ENCODE measurements at places on chromosomes 12 and 14.
A peak's percentile ranks its signal among the peaks of the same experiment; 100 is the strongest.

- DNase-seq: no peak
These were observed 147.8 kb downstream of the GCH1 start for GRCh38 chr14:54754623-54755386.

- no peak for DNase-seq
These were observed 58.4 kb downstream of the PTPN21 start for GRCh38 chr14:88496414-88496813.

DNA sequence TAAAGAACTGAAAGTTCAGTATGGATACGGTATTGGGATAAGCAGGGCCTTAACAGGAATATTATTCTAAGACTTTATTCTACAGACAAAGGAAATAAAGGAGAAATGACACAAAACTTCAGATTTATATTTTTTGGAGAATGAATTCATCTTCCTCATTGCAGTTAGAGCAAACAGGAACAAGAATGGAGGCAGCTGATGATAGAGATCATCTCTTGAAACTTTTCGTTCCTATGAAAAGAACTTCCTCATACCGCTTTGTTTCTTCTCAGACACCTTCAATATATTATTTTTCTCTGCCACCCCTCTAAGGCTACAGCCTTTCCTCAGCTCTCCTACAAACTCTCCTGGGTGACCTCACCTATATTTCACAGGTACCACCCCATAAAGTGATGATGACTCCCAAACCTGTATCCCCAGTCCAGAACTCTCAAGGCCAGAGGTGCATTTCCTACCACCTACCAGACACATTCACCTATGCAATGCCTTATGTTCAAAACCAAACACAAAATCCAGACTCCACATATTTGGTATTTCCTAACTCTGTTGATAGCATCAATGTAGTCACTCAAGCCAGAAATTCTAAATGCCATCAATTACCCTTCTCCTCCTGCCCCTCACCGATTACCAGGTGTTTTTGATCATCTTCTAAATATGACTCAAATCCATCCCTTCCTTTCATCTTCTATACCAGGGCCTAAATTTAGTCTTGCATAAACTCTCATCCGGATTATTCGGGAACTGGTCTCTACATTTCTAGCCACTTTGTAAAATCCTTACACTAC is 7.4 kb downstream of the MAP4K5 start:
- no peak for DNase-seq

DNA sequence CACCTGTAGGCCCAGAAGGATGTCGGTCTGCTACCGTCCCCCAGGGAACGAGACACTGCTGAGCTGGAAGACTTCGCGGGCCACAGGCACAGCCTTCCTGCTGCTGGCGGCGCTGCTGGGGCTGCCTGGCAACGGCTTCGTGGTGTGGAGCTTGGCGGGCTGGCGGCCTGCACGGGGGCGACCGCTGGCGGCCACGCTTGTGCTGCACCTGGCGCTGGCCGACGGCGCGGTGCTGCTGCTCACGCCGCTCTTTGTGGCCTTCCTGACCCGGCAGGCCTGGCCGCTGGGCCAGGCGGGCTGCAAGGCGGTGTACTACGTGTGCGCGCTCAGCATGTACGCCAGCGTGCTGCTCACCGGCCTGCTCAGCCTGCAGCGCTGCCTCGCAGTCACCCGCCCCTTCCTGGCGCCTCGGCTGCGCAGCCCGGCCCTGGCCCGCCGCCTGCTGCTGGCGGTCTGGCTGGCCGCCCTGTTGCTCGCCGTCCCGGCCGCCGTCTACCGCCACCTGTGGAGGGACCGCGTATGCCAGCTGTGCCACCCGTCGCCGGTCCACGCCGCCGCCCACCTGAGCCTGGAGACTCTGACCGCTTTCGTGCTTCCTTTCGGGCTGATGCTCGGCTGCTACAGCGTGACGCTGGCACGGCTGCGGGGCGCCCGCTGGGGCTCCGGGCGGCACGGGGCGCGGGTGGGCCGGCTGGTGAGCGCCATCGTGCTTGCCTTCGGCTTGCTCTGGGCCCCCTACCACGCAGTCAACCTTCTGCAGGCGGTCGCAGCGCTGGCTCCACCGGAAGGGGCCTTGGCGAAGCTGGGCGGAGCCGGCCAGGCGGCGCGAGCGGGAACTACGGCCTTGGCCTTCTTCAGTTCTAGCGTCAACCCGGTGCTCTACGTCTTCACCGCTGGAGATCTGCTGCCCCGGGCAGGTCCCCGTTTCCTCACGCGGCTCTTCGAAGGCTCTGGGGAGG is at the start of gene LTB4R:
Gene LTB4R, plus strand, starts transcription at position 857 of the 959 bp plus-strand sequence. CDS start 4,150 bp downstream, outside the sequence.
- DNase-seq: peak; percentile 79

DNA sequence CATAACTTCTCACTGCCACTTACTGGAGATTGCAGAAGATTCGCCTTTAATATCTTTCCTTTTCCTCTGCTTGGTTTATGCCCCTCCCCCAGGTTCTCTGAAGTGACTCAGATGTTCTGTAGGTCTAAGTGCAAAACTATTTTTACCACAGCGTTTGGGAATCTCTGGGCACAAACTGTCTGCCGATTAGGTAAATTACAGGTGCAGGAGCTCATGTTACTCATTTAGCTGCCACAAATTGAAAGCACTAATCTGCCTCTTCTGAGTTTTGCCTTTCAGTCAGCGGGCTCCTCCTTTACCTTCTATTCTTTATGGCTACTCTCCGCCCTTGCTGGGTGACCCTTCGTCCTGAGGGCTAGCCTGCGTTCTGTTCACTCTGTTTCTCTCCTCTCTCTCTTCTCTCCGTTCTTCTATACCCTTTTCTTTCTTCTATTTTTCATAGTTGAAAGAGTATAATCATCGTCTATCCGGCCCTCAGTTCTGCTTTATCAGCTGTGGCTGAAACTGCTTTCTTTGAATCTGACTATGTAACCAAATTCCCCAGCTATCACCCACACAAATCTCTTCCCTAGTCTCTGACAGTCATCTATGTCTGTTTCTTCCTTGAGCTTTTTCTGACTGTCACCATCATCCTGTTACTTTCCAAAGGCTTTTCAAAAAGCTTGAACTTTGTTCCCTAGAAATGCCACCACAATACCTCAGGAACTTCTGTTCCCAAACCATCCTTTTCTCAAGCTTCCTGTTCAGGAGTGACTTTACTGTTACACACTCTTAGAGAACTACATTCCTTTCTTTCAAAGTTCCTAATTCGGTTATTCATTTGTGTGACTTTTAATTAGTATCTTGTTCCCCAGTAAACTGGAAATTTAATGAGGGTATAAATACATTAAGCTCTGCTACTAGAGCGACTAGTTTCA is 4.3 kb upstream of the MYF6 start:
- no peak for DNase-seq

GRCh38 chr14:44446965-44447364 is 60.1 kb downstream of the FSCB start:
- DNase-seq: no peak

DNA sequence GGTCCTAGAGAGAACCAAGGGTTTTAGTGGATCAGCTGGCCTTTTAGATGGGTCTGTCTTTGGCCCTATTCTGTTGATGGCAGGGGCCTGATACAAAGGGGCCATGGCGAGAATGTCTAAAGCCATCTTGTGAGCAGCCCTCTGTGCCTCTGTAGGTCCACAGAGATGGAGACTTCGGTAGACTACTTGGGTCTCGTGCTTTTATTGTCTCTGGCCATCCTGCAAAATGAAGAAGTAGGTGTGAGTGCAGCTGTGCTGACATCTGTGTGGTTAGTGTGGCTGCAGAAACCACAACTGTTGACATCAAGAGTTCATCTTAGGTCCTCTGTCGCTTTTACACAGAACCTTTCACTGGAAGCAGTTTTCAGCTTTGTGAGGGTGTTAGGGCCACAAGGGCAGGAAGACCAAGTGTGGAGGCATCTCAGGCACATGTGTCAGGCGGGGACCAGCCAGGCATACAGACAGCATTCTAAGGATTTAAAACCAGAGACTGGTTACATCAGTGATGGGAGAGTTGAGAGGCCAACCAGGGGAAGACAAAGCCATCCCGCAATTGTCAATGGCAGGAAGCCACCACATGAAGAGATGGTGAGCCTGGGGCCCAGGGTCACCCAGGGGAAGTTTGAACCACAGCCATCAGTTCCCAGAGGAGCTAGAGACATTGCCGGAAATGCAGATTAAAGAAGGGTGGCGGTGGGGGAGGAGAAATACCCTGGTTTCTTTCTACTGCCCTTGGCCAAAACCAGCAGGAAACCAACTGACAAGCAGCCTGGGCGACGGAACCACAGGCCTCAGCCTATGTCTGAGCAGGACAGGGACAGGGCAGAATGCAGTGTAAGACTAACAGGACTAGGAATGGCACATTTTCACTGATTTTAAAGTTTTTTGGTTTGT is 13.0 kb upstream of the TPCN1 start:
- peak; percentile 40 for DNase-seq

DNA sequence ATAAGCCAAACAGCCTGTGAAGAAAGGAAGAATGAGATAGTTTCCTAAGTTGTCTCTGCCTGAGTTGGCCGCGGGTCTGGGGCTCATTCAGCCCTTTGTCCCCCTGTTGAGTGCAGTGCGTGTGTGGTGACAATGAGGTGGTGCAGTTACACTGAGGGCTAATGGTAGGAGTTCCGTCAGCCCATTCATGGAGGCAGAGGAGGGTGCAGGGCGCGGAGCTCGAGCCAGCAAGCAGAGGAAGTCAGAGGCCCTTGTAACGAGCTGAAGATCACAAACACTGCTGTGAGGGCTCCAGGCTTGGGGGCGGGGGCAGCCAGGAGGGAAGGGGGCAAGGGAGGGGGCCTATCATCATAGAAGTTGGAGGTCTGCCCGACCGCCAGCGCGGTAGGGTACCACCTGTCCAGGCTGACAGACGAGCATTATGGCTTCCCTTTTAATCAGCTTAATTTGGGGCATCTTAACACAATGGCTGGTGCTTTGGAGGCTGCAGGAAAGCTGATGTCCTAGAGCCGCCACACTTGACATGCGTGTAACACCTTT is 20.5 kb downstream of the CCND2 start:
- DNase-seq: no peak

Data from lung (tissue), 17 donors.